Cardiac fibroblast (primary cell): ENCODE measurements at places on chromosomes 6 and 20.

DNA sequence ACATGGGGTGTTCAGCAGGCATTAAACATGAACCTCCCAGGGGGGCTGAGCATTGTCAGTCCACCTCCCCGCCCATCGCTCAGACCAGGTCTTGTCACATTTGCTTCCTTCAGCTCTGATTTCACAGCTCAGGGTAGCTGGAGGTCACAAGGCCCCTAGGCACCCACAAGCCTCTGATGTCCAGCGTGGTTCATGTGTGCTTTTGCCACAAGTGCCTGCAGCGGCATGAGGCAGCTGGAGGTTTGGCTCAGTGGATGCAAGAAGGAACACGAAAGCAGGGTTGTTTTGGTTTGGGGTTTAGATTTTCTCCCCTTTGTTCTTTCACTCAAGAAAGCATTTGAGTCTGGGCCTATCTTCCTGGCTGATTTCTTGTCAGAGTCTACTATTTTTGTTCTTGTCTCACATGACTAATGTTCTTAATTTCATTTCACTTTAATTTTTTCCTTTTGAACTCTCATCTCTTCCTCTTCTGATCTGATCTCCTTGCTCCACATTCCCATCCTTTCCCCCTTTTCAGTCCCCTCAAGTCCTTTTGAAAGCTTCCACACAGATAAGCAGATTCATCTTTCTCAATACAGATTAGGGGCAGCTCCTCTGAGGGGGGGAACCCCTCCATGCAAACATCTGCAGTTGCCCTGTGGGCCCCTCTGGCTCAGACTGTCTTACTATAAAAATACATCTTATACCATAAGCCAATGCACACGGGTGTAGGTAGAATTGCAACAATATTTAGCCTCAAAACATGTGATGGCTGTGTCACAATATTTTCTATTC lies 68.1 kb upstream of the CEP85L start:
- DNase-seq: no peak

- DNase-seq: peak; percentile 50
These were observed 113.9 kb downstream of the EDN1 start for GRCh38 chr6:12403947-12404647.

DNA sequence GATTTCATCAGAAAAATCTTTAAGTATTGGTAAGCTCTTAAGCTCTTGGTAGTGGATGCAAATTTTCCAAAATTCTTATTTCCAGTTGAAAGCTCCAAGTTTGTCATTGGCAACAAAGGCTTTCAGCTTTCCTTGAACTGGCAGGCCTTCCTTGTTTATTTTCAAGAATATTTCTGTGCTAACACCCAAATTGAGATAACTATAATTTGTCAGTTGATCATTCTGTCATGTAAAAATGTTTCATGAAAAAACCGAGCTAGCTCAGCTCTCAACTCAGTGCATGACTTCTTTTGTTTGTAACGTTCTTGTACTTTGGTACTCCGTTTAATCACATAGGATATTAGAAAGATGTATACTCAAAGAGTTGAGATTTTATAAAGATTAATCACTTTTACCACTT lies 38.9 kb upstream of the CALHM6 start:
- DNase-seq: no peak

- DNase-seq: no peak
These were observed 35.9 kb upstream of the IL20RA start for GRCh38 chr6:137080711-137081110.

- DNase-seq: no peak
These were observed 38.6 kb upstream of the PIM1 start for GRCh38 chr6:37131104-37131959.

- DNase-seq: no peak
These were observed 25.7 kb upstream of the JAG1 start for GRCh38 chr20:10699489-10699888.

DNA sequence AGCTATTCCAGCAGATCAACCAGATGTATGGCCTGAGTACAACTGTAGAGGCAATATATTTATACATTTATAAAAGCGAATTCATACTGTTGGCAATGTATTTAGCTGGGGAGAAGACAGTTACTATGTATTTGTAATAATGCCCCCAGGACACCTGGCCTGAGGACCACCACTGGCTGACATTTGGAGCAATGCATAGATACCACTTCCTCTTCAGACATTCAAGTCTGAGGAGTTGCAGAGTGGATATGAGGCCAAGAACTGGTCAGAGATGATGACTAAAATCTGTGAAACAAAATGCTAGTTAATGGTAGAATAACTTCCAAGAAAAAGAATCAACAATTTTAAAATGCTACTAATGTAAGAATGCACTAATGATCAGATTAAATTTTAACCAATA lies 462.3 kb downstream of the CDC5L start:
- DNase-seq: peak; percentile 39

DNA sequence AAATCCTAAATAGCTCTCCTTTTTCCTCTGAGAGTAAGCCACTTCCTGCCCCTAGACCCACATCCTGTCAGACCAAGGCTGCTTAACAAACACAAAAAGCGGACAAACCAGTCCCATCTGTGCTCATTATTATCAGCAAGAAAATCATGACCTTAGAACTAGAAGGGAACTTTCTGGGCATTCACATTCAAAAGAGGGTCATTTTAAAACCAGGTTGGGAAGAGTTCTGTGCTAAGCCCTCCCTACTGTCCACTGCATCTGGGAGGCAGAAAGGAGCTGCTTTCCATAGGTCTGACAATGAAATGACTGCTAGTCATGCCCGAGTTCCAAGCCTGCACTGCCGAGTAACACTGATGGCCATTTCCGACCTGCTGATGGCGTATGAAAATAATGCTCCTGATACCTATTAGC lies 15.4 kb downstream of the EZR start:
- peak; percentile 60 for DNase-seq

DNA sequence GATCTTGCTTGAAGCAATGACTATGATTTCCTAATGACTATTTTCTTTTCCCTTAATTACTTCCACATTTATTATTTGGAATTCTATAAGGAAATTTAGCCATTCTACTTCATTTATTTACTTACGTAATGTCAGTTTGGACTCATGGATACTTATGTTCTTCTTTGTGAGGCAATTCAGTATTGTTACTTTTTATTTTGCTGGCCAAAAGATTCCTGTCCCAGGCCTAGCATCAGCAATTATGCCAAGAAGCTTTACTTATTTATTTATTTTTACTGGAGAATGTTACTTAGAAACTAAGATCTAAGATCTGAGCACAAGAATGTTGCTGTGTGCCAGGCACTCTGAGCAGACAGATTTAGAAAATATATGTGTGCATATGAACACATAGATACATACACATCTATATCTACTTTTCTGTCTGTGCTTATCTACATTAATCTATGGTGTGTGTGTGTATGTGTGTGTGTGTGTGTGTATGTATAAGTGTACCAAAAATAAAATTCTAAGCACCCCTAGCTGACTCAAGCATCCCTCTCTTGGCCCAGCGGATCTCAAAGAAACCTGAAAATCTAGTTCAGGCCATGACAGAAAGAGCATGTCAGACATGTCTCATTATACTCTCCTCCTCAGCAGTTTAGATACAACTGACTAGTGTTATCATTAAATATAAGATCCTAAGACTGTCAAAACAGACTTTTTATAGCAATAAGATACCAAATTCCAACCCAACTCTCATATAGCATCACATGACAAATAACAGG lies 640.0 kb upstream of the GJE1 start:
- no peak for DNase-seq

GRCh38 chr20:36432096-36432495 lies 109.2 kb upstream of the MYL9 start:
- no peak for DNase-seq

- DNase-seq: no peak
These were observed 101.8 kb downstream of the YTHDF1 start for GRCh38 chr20:63114006-63114692.

- no peak for DNase-seq
These were observed 55.7 kb downstream of the PTPN1 start for GRCh38 chr20:50565871-50566270.

- DNase-seq: peak; percentile 79
These were observed 7.8 kb upstream of the BTN3A1 start for GRCh38 chr6:26394289-26394688.

DNA sequence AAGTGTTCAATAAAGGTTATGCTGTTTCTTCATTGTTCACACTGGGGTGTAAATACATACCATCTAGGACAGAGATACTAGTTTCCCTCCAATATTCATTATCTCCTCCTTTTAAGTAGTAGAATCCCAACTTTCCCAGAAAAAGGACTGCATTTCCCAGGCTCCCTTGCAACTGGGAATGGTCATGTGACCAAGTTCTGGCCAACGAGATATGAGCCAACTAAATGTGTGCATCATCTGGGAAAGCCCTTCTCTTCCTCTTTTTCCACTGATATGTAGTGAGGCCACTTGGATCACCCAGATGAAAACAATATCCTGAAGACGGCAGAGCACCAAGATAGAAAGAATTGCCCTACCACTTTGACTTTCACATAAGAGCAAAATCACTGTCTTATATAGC lies 97.9 kb upstream of the PTPRT start:
- no peak for DNase-seq

DNA sequence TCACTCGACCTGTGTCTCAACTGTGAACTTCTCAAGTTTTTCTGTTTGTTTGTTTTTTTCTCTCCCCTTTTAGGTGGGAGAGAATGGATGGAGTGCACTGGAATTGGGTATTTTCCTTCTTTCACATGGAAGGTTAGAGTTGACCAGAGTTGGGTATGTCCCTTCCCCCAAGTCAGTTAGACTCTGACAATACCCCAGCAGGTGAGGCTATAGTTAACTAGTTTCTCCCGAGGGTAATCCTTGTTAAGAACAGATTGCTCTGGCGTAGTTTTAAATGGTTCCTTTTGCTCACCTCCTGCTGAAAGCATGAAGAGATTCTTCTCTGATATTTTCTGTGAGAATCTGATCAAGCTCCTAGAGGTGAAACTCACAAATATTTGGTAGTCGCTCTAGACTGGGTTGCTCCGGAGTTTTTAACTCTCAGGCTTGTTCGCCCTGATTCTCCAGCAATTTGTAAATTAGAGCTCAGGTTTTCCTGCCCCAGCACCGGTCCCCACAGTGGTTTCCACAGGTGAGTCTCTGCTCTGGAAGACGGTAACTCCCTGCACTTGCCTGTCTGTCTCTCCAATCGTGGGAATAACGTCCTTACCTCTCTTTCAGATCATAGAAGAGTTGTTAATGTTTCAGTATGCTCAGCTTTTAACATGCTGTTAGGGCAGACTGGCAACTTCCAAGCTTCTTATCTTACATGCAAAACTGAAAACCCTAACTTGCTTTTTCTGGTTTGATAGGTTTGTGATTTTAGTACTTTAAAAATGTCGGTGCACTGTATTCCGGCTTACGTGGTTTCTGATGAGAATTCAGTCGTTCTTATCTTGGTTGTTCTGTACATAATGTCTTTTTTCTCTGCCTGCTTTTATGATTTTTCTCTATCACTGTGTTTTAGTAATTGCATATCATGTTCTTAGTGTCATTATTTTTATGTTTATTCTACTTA lies 111.2 kb upstream of the HIVEP1 start:
- DNase-seq: no peak

GRCh38 chr6:53673162-53673727 lies 7.7 kb upstream of the KLHL31 start:
- peak; percentile 73 for DNase-seq

- DNase-seq: no peak
These were observed 11.7 kb downstream of the PARD6B start for GRCh38 chr20:50743087-50743486.

GRCh38 chr6:109351231-109352130 lies 30.8 kb downstream of the CD164 start:
- DNase-seq: peak; percentile 33

DNA sequence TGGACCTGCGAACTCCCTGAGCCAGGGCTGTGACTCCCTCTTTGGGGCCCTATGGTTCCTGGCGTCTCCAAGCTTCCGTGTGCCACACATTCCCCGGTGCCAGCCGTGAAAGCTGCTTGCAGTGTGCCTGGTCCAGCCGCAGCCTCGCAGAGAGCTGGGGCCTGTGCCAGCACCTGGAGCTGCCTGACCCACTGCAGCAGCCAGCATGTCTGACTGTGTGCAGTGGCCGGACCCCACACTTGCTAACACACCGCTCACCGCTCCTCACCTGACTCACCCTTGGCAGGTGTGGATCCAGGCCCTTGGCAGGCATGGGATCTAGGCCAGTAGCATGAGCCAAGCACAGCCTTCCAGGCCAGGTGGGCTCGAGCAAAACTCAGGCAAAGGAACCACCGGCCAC lies 227.5 kb downstream of the OTOR start:
- DNase-seq: no peak

- DNase-seq: peak; percentile 72
These were observed 3.1 kb upstream of the RPS12 start for GRCh38 chr6:132811276-132811675.

DNA sequence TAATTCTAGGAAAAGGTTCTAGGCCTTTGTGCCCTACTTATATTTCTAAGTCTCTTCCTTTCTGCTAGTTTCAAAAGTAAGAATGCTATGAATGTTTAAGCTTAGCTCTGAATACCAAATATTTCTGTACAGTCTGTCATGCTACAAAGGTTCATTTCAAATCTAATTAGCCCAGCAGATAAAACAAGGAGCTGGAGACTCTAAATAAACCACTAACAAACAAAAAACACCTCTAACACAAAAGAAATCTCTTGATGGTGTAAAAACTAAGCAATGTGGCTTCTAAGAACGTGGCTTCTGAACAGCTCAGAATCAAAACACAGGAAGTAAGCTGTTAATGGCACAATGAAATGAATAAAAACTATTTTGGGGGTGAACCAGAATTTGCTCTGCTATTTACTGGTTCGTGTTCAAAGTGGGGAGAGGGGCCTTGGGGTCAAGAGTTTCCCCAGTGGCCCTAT lies 198.3 kb downstream of the BCAS1 start:
- DNase-seq: peak; percentile 36

DNA sequence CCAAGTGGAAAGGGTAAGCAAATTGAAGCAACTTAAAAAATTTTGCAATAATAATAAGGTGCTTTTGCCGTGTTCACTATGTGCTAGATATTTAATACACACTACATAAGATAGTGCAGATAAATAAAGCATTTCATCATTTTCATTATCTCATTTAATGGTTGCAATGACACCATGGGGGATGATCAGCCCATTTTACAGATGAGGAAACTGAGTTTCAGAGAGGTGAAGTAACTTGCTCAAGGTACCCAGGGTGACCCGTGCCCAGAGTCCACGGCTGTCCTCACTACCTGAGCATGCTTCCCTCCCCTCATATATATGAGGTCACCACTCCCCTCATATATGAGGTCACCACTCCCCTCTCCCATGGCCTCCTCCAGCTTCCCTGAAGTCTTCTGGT lies 7.5 kb upstream of the KCNK5 start:
- DNase-seq: no peak

GRCh38 chr6:24376871-24377270 lies 19.0 kb upstream of the DCDC2 start:
- DNase-seq: no peak

DNA sequence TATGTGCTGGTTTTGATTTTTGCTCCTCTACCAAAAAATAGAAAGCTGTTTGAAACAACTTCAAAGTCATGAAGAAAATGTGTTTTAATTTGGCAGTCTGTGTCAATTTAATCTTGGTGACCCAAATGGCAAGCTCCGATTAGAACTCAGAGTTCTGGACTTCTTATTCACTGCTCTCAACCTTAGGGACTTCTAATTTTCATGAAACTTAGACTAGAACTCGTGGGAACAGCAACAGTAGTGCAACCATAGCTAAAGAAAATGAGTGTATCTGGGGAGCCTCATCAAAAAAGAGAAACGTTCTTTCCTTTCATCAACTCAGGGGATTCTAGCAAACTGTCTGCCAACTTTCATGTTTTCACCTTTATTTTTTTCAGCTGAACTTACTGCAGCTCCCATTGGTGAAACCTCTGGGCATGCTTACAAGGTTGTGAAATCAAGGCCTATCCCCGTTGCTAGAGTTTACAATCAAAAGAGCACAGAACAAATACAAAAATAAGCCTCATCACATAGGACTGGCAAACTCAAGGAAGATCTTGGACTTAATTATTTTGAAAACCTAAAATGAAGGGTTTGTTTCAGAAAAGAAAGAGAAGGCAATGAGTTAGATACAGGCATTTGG lies 114.0 kb upstream of the HSF2 start:
- DNase-seq: no peak
